Endodermal cell (in vitro differentiated cells): ENCODE measurements at places on chromosomes 11 and 22.

DNA sequence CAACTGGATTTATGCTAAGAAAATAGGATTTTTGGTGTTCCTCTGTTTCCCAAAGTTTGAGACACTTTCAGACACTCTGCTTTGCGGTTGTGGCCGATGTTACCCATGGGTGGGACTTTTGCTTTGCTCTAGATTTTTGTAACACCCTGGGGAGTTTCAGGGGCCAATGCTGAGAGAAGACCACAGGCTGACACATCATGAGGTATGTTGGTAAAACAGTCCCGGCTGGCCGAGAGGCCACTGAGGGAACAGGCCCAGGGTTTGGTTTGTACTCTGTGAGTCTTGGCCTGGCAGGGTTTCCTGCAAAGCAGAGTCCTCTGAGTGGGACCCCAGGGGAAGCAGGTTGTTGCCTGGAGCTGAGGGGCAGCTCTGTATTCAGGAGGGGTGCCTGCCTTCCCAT is 78.5 kb upstream of the PITPNB start:
- no peaks in the 10 kb centered on the region for H3K27me3 ChIP-seq
- DNase-seq: no peak
- H3K27ac ChIP-seq: no peak overlapping the region
- no peaks in the 10 kb centered on the region for H3K36me3 ChIP-seq

- no peak for DNase-seq
- no peaks in the 10 kb centered on the region for H3K27me3 ChIP-seq
- no peak overlapping the region for H3K4me3 ChIP-seq
These were observed 50.7 kb upstream of the SPATA19 start for GRCh38 chr11:133896028-133896427.

- DNase-seq: no peak
- H3K27ac ChIP-seq: no peak overlapping the region
- no peaks in the 10 kb centered on the region for H3K36me3 ChIP-seq
These were observed 68.4 kb downstream of the GAS2 start for GRCh38 chr11:22734628-22735345.

- no peak for DNase-seq
- H3K4me1 ChIP-seq: peaks cover 7% of the 10 kb centered on the region
- no peaks in the 10 kb centered on the region for H3K27me3 ChIP-seq
- H3K36me3 ChIP-seq: no peaks in the 10 kb centered on the region
These were observed 53.7 kb downstream of the DSCAML1 start for GRCh38 chr11:117743121-117743815.

DNA sequence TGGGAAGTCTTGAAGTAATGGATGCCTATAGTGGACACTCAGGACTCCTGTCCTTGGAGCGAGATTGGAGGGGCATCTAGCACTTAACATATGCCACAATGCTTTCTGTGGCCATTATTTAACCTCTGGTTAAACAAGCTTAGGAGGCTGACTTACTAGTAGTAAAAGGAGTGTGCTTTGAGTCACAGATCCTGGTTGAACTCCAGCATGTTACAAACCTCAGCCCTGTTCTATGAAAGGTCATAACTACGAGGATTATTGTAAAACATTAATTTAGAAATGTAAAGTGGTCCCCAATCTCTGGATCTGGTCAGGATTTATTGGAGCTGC is 1.1 kb upstream of the LBHD1 start:
- peaks cover 4% of the 10 kb centered on the region for H3K4me1 ChIP-seq
- H3K36me3 ChIP-seq: peaks cover 42% of the 10 kb centered on the region
- no peak overlapping the region for H3K4me3 ChIP-seq
- no peaks in the 10 kb centered on the region for H3K27me3 ChIP-seq

DNA sequence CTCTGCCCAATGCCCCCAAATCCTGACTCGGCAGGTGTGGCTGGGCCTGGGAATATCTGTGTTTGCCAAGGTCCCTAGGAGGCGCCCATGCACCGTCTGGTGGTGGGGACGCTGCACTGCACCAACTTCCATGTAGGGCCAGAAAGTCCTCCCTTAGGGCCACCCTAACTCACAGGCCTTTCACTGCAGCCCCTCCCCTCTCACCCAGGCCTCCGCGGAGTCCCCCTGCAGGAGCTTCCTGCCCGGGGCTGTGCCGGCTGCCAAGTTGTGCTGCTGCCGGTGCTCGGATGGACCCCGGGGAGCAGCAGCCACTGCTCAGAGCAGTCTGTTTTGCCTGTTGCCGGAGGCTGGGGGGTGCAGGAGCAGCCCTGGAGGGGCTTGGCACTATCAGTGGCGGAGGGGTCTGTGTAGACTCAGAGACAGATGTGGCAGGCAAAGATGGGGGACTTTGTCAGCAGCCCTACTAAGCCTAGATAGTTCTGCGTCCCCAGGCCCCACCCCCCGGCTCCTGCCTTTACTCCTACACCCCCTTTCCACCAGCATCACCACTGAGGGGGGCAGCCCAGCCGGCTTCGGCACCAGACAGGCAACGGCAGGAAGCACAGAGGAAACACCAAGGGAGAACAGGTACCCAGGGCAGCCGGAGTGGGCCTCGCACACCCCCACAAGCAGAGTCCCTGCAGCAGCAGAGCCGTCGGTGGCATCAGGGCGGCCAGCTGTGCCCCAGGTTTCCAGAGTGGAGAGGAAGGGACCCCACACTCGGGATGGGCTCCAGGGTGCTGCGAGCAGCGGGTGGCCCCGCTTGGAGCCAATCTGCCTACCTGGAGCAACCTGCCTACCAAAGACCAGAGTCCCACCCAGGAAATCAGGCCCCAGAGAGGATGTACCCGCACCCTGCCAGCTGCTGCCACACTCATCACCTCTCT is 124.3 kb downstream of the TRIM29 start:
- DNase-seq: peak; percentile 97
- no peak overlapping the region for H3K27ac ChIP-seq

GRCh38 chr11:96942855-96943254 is 553.0 kb downstream of the JRKL start:
- no peak overlapping the region for H3K4me3 ChIP-seq
- no peak overlapping the region for H3K27ac ChIP-seq
- no peaks in the 10 kb centered on the region for H3K36me3 ChIP-seq
- H3K27me3 ChIP-seq: no peaks in the 10 kb centered on the region

GRCh38 chr11:73469401-73469800 is 93.2 kb downstream of the RELT start:
- H3K4me1 ChIP-seq: no peaks in the 10 kb centered on the region
- no peaks in the 10 kb centered on the region for H3K27me3 ChIP-seq
- no peak overlapping the region for H3K4me3 ChIP-seq

- DNase-seq: no peak
- H3K4me3 ChIP-seq: no peak overlapping the region
- no peaks in the 10 kb centered on the region for H3K4me1 ChIP-seq
- H3K36me3 ChIP-seq: peaks cover 31% of the 10 kb centered on the region
- H3K27ac ChIP-seq: no peak overlapping the region
These were observed 11.2 kb downstream of the CCS start for GRCh38 chr11:66604155-66604554.

DNA sequence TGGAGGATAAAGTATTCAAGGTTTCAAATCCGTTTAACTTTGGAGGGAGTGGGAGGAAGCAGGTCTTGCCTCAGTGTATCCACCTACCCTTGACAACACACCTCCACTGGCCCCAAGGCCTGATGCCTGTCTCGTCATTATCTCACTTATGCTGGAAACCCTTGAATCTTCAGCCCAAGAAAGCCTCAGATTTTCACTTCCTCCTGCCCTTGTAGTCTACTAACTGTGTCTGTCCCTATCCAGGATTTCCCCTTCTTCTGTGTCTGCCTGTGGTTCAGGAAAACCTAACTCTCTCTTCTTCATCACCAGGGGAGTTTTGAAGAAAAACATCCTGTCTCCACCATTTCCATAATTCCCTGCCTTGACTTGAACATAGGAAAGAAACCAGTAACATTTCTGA is 56.1 kb downstream of the SYT9 start:
- DNase-seq: no peak
- no peak overlapping the region for H3K4me3 ChIP-seq
- H3K27me3 ChIP-seq: no peaks in the 10 kb centered on the region
- peaks cover 5% of the 10 kb centered on the region for H3K4me1 ChIP-seq

DNA sequence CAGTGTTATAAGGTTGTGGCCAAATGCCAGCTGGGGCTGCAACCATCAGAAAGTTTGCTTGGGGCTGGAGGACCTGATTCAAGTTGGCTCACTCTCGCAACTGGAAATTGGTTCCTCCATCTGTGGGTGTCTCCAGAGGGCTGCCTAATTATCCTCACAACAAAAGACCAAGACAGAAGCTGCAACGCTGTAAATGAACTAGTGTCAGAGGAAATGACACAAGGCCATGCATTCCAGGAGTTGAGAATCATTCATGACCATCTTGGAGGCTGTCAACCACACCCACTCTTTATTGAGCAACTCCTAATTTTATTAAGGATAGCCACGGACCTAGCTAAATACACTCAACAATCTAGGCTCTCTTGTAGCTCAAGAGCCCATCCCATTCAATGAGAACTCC is 1060.8 kb downstream of the OPCML start:
- no peak overlapping the region for H3K4me3 ChIP-seq
- DNase-seq: no peak
- H3K4me1 ChIP-seq: peaks cover 16% of the 10 kb centered on the region

DNA sequence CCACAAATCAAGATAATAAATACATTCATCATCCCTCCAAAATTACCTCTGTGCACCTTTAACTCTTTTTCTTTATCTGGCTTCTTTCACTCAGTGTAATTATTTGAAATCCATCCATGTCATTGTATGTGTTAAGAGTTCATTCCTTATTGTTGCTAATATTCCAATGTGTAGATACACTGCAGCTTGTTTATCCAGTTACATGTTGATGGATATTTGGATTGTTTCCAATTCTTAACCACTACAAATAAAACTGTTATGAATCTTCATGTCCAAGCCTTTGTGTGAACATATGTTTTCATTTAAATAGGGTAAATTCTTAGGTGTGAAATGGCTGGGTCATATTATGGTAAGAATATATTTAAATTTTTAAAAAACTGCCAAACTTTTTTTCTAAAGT is 323.3 kb upstream of the NCAM1 start:
- H3K4me3 ChIP-seq: no peak overlapping the region
- H3K27me3 ChIP-seq: no peaks in the 10 kb centered on the region
- no peak for DNase-seq
- no peak overlapping the region for H3K27ac ChIP-seq
- H3K4me1 ChIP-seq: no peaks in the 10 kb centered on the region
- no peaks in the 10 kb centered on the region for H3K36me3 ChIP-seq

- peak; percentile 72 for DNase-seq
- no peaks in the 10 kb centered on the region for H3K27me3 ChIP-seq
- H3K27ac ChIP-seq: peak overlapping the region; percentile 93
These were observed 13.6 kb upstream of the CDC42EP1 start for GRCh38 chr22:37546437-37547250.

DNA sequence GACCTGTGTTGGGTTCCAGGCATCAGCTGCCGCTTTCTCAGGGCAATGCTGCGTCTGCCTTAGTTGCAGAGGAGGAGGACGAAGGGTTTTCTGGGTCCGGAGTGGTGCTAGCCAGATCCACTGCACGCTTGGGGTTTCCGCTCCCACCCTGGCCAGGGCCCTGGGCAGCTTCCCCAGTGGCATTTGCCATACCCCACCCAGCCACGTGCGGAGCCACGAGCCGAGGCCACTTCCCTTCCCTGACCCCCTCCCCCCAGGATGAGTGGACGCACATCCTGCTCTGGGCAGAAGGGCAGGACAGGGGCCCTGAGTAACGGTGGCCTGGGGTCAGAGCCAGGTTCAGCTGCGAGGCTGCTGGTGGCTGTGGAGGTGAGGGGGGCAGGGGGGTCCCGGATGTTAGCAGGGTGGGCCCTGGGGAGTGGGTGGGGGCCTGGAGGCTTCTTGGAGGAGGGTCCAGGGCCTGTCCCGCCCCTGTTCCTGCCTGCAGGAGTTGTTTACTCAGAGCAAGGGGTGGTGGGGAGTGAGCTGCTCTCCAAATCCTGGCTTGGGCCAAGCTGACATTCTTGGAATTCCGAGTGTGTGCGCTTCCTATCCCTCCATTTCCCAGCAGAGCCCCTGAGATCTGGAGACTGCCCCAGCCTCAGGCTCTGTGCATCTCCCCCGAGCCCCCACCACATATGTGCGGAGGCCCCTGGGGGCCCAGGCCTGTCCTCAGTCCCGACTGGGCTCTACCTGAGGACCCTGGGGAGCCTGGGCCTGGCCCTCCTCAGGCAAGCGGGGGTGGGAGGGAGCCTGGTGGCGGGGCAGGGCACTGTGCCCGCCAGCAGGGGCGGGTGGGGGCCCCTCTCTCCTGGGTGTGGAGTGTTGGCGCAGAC is 1.4 kb downstream of the TSPAN4 start:
- H3K27ac ChIP-seq: peak overlapping the region; percentile 34
- H3K27me3 ChIP-seq: no peaks in the 10 kb centered on the region
- DNase-seq: peak; percentile 96
- H3K4me3 ChIP-seq: peak overlapping the region; percentile 88
- peaks cover 17% of the 10 kb centered on the region for H3K4me1 ChIP-seq

GRCh38 chr11:72230764-72231365 is 6.3 kb downstream of the INPPL1 start:
- peaks cover 97% of the 10 kb centered on the region for H3K36me3 ChIP-seq
- H3K4me1 ChIP-seq: peaks cover 5% of the 10 kb centered on the region
- peak; percentile 27 for DNase-seq
- H3K27ac ChIP-seq: no peak overlapping the region
- no peak overlapping the region for H3K4me3 ChIP-seq

GRCh38 chr22:36027935-36028645 is 534 bp downstream of the RBFOX2 start:
- no peaks in the 10 kb centered on the region for H3K4me1 ChIP-seq
- peak overlapping the region; percentile 62 for H3K27ac ChIP-seq
- no peaks in the 10 kb centered on the region for H3K27me3 ChIP-seq
- H3K36me3 ChIP-seq: peaks cover 10% of the 10 kb centered on the region

GRCh38 chr11:16392616-16393015 is 36.3 kb upstream of the SOX6 start:
- peaks cover 6% of the 10 kb centered on the region for H3K27me3 ChIP-seq
- H3K27ac ChIP-seq: no peak overlapping the region
- DNase-seq: no peak
- H3K36me3 ChIP-seq: no peaks in the 10 kb centered on the region

- H3K27me3 ChIP-seq: no peaks in the 10 kb centered on the region
- no peak overlapping the region for H3K4me3 ChIP-seq
- H3K4me1 ChIP-seq: no peaks in the 10 kb centered on the region
- H3K27ac ChIP-seq: no peak overlapping the region
- DNase-seq: no peak
- no peaks in the 10 kb centered on the region for H3K36me3 ChIP-seq
These were observed 764.8 kb upstream of the LUZP2 start for GRCh38 chr11:23732026-23732425.

DNA sequence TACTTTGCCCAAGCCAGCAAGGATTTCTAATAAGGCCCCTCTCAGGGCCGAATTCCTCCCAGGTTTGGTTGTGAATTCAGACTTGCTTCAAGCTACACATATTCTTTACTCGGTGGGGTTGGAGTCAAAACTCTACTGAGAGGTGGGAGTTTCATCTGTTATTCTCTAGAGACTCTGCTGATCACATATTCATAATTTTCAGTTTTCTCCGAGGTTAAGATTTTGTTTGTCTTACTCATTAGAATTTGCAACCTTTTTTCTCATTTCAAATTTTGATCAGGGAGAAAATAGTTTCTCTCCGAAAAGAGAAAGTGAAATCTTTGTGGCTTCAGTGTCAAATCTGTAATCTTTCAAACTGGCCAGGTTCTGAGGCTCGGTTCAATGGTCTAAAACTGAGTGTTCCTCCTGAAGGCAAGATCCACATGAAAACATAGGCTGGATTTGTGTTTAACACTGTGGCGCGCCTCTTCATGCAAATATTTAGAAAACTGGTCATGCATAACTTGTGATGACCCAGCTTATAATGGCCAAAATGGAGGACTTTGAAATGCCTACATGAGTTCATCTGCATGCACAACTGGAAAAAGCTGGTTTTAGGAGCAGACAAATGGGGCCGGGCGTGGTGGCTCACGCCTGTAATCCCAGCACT is 21.5 kb upstream of the GSTP1 start:
- no peaks in the 10 kb centered on the region for H3K27me3 ChIP-seq
- no peaks in the 10 kb centered on the region for H3K4me1 ChIP-seq
- no peak overlapping the region for H3K27ac ChIP-seq
- H3K4me3 ChIP-seq: no peak overlapping the region
- H3K36me3 ChIP-seq: no peaks in the 10 kb centered on the region
